ENCODE measurements at places on chromosomes 4 and X.
A peak's percentile ranks its signal among the peaks of the same experiment; 100 is the strongest.

DNA sequence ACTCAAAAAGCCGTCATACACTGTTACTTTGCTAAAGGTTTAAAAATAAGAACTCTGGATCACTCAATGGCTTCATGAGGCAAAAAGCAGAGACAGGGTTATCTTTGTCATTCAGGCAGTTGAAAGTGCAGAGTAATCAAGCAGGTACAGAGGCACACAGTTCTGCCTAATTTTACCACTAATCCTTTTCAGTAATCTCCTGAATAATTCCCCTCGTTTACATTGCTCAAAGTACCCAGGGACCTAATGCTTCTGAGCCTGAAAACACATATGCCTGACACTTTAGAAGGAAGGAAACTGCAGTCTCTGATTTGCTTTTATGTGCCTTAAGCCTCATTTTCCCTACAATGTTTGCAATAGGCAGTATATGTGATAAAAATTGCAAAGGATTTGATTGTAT, 71.4 kb upstream of the TRAM1L1 start:
- no peak overlapping the region for H3K4me3 ChIP-seq
- no peak for DNase-seq
- no peaks in the 10 kb centered on the region for H3K27me3 ChIP-seq
- H3K27ac ChIP-seq: no peak overlapping the region
- no peaks in the 10 kb centered on the region for H3K4me1 ChIP-seq
- H3K36me3 ChIP-seq: no peaks in the 10 kb centered on the region

DNA sequence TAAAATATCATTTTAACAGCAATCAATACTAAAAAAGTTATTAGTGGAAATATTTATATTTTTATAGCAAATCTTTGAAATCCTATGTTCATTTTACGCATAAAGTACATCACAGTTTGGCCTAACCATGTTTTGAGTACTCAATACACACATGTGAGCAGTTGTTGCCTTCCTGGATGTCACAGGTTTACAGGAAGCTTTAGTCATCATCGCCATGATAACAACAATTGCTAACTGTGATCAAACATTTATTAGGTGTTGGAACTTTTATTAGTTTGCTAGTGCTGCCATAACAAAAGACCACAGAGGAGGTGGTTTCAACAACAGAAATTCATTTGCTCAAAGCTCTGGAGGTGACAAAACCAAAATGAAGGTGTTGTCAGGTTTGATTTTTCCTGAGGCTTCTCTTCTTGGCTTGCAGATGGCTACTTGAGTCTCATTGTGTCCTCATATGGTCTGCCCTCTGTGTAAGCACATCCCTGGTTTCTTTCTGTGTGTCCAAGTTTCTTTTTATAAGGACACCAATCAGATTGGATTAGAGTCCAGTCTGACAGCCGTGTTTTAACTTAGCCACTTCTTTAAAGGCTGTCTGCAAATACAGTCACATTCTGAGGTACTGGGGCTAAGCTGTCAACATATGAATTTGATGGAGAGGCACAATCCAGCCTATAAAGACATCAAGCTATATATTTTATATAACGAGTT, 43.1 kb upstream of the BOD1L1 start:
- H3K4me3 ChIP-seq: no peak overlapping the region
- no peaks in the 10 kb centered on the region for H3K4me1 ChIP-seq
- H3K27ac ChIP-seq: no peak overlapping the region
- no peaks in the 10 kb centered on the region for H3K27me3 ChIP-seq

- H3K27me3 ChIP-seq: no peaks in the 10 kb centered on the region
- no peak for DNase-seq
- H3K4me1 ChIP-seq: no peaks in the 10 kb centered on the region
- no peak overlapping the region for H3K4me3 ChIP-seq
Observed at GRCh38 chrX:20519146-20519545, 252.4 kb upstream of the RPS6KA3 start.

DNA sequence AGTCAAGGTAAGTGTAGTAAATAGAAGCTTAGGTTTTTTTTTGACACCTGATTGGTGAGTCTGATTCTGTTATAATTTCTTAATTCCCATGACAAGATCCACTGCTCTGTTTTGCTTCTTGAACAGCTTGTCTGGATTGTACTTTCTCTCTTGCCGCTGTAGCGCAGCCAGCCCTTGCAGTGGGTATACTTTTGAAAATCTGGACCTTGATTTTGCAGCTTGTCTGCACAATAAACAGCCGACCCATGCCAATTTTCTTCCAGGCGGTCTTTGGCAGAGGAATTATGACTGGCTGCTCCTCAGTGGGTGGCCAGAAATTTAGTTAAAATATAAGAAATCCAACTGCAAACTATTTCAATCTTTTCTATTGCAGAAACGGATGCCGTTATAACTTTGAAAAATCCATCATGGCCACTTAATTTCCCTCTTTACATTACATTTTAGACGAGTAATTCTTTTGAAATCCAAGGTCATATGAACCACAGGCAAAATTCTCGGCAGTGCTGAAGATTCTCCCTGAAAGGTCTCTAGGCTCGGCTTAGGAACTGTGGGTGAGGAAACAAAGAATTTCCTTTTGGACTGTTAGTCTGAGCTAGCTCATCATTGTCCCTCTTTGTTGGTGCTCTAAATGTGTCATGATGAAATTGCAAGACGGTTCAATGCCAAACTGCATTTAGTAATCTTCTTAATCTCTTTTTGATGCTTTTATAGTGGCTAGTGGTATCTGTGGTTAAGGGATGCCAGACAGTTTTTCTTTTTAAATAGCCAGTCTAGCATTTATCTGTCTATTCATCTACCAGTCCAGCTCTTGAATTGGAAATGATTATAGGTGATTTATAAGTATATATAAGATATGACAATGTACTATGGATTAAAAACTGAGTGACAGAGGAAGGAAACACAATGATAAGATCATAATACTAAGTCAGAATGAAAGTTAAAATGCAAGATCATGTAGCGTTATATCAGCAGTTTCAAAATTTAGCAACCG, 31.5 kb upstream of the PTTG2 start:
- H3K27ac ChIP-seq: no peak overlapping the region
- H3K36me3 ChIP-seq: no peaks in the 10 kb centered on the region
- H3K4me3 ChIP-seq: no peak overlapping the region
- H3K27me3 ChIP-seq: no peaks in the 10 kb centered on the region

DNA sequence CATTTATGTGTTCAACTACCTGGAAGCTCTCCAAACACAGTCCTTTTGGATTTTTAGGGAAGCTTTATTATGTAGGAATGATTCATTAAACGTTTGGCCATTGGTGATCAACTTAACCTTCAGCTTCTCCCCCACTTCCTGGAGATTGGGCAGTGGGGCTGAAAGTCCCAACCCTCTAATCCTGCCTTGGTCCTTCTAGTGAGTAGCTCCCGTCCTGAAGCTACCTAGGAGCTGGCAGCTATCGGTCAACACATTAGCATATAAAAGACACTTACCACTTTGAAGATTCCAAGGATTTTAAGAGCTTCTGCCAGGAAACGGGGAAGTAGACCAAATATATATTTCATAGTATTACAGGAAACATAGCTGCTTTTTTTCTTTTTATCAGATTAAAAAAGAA, 69.7 kb downstream of the MCUB start:
- no peak for DNase-seq
- H3K27me3 ChIP-seq: no peaks in the 10 kb centered on the region
- H3K36me3 ChIP-seq: no peaks in the 10 kb centered on the region

- H3K36me3 ChIP-seq: no peaks in the 10 kb centered on the region
- H3K27ac ChIP-seq: no peak overlapping the region
- no peak for DNase-seq
- peaks cover 3% of the 10 kb centered on the region for H3K4me1 ChIP-seq
- no peaks in the 10 kb centered on the region for H3K27me3 ChIP-seq
- H3K4me3 ChIP-seq: no peak overlapping the region
Observed at GRCh38 chr4:79886557-79886956, 186.5 kb downstream of the ANTXR2 start.

GRCh38 chr4:3244002-3244401, 5.0 kb upstream of the MSANTD1 start:
- DNase-seq: no peak
- H3K4me1 ChIP-seq: no peaks in the 10 kb centered on the region
- H3K27me3 ChIP-seq: no peaks in the 10 kb centered on the region
- H3K4me3 ChIP-seq: no peak overlapping the region
- H3K27ac ChIP-seq: no peak overlapping the region
- H3K36me3 ChIP-seq: peaks cover 15% of the 10 kb centered on the region

GRCh38 chr4:185811509-185812364, at the start of gene SORBS2:
TSS of gene SORBS2 (minus strand) at chr4:185812194. CDS start at chr4:185690571, 121,623 bp downstream.
- H3K36me3 ChIP-seq: no peaks in the 10 kb centered on the region
- peak within 1 kb of the TSS; percentile 57 for H3K4me3 ChIP-seq
- no peaks in the 10 kb centered on the region for H3K27me3 ChIP-seq
- peak within 1 kb of the TSS; percentile 74 for H3K27ac ChIP-seq

GRCh38 chr4:108155373-108155772, 13.4 kb downstream of the LEF1 start:
- H3K36me3 ChIP-seq: no peaks in the 10 kb centered on the region
- no peak overlapping the region for H3K27ac ChIP-seq
- no peak for DNase-seq
- H3K4me3 ChIP-seq: no peak overlapping the region
- no peaks in the 10 kb centered on the region for H3K4me1 ChIP-seq
- H3K27me3 ChIP-seq: no peaks in the 10 kb centered on the region

DNA sequence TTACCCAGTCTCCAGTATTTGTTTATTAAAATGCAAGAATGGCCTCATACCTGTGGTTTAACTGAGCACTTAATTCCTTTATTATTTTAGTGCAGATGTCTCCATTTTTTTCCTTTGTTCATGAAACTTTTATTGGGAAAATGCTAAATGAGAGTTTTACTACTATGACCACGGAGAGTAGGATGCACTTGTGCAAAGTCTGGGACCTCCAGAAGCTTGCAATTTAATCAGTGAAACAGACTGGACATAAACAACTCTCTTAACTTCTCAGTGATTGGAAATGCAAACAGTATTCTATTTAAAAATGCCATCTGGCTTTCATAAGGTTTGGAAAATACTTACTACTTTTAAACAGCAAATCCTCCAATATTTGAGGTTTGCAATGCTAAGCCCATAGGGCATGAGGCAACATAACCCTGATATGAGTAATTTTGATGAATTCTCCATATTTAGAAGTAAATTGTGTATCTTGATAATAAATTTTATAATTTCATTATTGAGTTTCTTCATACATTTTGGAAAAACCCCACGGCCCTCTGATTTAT, 718.7 kb upstream of the MAGEB2 start:
- H3K27me3 ChIP-seq: no peaks in the 10 kb centered on the region
- no peaks in the 10 kb centered on the region for H3K36me3 ChIP-seq
- H3K4me3 ChIP-seq: no peak overlapping the region
- no peak overlapping the region for H3K27ac ChIP-seq

DNA sequence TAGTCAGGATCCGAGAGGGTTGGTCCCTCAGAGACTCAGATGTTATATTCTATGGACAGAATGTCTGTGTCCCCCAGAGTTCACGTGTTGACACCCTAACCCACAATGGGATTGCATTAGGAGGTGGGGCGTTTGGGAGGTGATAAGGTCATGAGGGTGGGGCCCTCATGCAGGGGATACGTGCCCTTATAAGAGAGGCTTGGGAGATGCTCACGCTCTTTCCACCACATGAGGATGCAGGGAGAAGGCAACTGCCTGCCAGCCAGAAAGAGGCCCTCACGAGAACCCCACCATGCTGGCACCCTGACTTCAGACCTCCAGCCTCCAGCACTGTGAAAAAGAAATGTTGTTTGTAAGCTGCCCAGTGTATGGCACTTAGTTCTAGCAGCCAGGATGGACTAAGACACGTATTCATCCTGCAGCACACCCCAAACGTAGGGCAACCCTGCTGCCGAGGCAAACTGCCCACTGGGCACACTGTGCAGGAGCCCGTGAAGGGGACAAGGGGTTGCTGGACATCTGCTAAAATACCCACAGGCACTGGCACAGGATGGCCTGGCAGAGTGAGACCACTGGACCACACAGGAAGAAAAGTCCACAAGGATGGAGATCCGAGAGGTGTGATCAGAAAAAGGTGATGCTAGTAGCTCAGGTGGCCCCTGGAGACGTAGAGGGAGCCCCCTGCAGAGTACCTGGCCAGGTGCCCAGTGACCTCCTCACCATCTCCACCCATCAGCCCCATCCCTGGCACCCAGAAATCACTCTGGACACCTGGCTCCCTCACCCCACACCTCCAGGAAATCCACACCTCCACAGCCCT, 62.7 kb downstream of the HTRA3 start:
- no peak overlapping the region for H3K4me3 ChIP-seq
- no peak overlapping the region for H3K27ac ChIP-seq
- no peaks in the 10 kb centered on the region for H3K4me1 ChIP-seq
- peak; percentile 51 for DNase-seq
- H3K36me3 ChIP-seq: no peaks in the 10 kb centered on the region

DNA sequence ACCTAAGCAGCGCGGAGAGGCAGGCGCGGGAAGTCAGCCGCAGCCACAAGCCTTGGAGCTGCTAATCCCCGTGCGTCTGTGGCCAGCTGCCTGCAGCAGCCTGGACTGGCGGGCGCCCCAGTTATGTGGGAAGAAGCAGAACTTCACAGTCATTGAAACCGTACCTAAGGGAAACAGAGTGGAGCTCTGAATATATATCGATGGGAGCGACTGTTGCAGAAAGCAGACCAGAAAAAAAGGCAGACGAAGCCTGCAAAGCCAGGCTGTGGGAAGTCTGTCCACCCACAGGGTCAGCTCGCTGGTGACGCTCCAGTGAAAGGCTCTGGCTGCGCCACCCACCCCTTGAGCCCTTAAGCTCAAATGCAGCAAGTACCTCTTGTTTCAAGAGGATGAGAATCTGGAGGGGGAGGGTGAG, 24.7 kb downstream of the KCNE5 start:
- DNase-seq: no peak
- no peaks in the 10 kb centered on the region for H3K4me1 ChIP-seq
- no peak overlapping the region for H3K27ac ChIP-seq
- no peak overlapping the region for H3K4me3 ChIP-seq
- H3K36me3 ChIP-seq: no peaks in the 10 kb centered on the region

DNA sequence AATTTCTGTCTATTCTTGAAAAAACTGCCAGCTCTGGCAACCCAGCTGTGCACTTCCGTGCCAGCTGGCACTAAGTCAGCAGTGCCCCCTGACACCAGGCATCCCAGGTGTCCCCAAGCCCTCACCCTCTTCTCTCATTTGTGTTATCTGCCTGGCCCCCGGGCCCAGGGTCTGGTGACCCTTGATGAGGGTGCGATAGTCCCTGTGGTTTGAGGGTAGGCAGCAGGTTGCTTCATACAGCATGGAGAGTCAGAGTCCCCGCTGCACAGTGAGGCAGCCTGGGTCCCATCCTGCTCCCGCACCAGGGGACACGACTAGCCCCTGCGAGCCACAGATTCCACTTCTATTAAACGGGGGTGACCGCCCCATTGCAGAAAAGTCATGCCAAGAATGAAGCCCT, 1.9 kb downstream of the MAN2B2 start:
- peaks cover 22% of the 10 kb centered on the region for H3K4me1 ChIP-seq
- peaks cover 33% of the 10 kb centered on the region for H3K36me3 ChIP-seq
- no peak overlapping the region for H3K4me3 ChIP-seq
- no peak overlapping the region for H3K27ac ChIP-seq

DNA sequence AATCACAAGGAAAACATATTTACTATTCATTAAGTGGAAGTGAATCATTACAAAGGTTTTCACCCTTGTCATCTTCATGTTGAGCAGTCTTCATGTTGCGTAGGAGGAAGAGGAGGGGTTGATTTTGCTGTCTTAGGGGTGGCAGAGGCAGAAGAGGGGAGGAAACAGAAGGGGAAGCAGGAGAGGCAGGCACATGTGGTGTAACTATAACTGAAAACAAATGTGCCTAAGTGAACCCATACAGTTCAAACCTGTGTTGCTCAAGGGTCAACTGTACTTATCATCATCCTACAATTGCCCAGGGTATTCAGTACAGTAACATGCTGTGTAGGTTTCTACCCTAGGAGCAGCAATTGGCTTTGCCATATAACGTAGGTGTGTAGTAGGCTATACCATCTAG, 47.2 kb downstream of the SYNPO2 start:
- H3K27ac ChIP-seq: peak overlapping the region; percentile 10
- H3K27me3 ChIP-seq: no peaks in the 10 kb centered on the region
- H3K36me3 ChIP-seq: no peaks in the 10 kb centered on the region
- no peak for DNase-seq
- H3K4me1 ChIP-seq: peaks cover 18% of the 10 kb centered on the region

All from tibial artery (tissue), 4 donors.